Activated T-cell treated with anti-CD3 and anti-CD28 coated beads for 48 hours (primary cell): ENCODE measurements at places on chromosomes 7 and 10.

DNA sequence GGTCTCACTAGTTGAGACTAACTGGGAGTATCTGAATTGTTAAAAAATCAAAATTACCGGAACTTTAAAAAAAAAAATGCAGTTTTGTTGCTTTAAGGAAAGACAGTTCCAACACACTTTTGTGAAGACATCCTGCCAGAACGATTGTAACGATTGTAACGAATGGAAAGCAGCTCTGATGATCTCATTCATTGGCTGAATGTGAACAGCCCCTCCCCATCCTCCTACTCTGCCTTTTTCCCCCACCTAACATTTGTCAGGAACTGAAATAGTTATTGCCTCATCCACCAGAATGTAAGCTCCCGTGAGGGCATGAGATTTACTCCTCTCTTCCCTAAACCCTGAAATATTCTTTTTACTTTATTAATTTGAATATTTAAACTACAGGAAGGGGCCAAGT lies 23.1 kb upstream of the ZC3HAV1L start:
- no peak for DNase-seq

DNA sequence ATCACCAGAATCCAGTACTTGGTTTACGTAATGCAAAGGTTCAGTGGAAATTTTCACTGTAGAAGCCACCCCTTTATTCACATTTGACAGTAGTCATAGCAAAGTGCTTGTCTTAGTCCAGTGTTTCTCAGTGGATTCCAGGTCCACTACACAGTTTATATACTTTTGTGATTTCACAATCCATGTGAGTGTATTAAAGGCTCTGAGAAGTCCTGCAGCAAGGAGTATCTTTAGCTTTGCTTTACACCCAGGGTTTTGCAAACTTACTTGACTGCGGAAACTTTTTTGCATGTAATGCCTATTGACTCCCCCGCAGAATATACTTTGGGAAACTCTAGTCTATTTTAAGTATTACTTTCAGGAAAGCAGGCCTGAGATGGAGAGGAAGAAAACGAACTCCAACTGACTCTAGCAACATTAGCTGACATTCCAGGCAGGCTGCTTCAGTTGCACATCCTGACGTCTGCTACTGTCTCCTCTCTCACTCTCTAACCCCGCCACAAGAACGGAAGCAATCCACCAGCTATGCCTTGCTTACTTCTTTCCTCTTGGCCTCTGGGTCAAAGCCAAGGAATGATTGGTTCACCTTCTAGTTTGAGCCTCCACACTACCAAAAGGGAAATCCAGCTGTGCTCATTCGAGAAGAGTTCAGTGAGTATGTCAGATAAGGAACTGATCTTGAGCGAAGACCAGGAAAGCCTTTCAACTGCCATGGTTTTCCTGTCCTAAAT lies 6.2 kb downstream of the PLXNA4 start:
- no peak for DNase-seq

- DNase-seq, result peak; percentile 54
Measured at GRCh38 chr7:148262721-148263229, 327.8 kb upstream of the C7orf33 start.

- DNase-seq, result peak; percentile 13
Measured at GRCh38 chr7:112510001-112510742, 29.4 kb downstream of the LSMEM1 start.
